ENCODE measurements at places on chromosomes 3 and 15.
A peak's percentile ranks its signal among the peaks of the same experiment; 100 is the strongest.

- H3K27me3 ChIP-seq: no peaks in the 10 kb centered on the region
- DNase-seq: no peak
- no peak overlapping the region for H3K4me3 ChIP-seq
- H3K4me1 ChIP-seq: peaks cover 2% of the 10 kb centered on the region
- H3K36me3 ChIP-seq: no peaks in the 10 kb centered on the region
- H3K27ac ChIP-seq: no peak overlapping the region
These were observed 6.8 kb upstream of the TBC1D5 start for GRCh38 chr3:17749281-17749680.

DNA sequence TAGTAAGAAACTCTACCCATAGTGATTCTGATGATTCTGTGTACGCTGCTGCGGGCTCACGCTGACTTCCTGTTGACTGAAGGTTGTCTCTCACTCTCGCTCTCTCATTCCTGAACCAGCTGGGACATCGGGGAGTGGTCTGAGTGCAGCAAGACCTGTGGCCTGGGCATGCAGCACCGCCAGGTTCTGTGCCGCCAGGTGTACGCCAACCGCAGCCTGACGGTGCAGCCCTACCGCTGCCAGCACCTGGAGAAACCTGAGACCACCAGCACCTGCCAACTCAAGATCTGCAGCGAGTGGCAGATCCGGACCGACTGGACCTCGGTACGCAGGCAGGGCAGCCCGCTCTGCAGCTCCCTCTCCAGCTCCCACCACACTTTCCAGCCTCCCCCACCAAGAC lies 63.6 kb upstream of the NR2E3 start:
- no peak overlapping the region for H3K4me3 ChIP-seq
- DNase-seq: no peak
- no peaks in the 10 kb centered on the region for H3K4me1 ChIP-seq
- H3K27ac ChIP-seq: no peak overlapping the region
- H3K36me3 ChIP-seq: no peaks in the 10 kb centered on the region

- H3K27ac ChIP-seq: peak overlapping the region; percentile 93
- no peaks in the 10 kb centered on the region for H3K36me3 ChIP-seq
- H3K4me3 ChIP-seq: peak overlapping the region; percentile 65
- H3K4me1 ChIP-seq: peaks cover 20% of the 10 kb centered on the region
- no peak for DNase-seq
These were observed 35.3 kb downstream of the ZBTB38 start for GRCh38 chr3:141403576-141403975.

- no peaks in the 10 kb centered on the region for H3K36me3 ChIP-seq
- no peaks in the 10 kb centered on the region for H3K27me3 ChIP-seq
- no peak for DNase-seq
- no peak overlapping the region for H3K27ac ChIP-seq
- H3K4me1 ChIP-seq: no peaks in the 10 kb centered on the region
These were observed 377.5 kb downstream of the EDEM1 start for GRCh38 chr3:5565026-5565425.

DNA sequence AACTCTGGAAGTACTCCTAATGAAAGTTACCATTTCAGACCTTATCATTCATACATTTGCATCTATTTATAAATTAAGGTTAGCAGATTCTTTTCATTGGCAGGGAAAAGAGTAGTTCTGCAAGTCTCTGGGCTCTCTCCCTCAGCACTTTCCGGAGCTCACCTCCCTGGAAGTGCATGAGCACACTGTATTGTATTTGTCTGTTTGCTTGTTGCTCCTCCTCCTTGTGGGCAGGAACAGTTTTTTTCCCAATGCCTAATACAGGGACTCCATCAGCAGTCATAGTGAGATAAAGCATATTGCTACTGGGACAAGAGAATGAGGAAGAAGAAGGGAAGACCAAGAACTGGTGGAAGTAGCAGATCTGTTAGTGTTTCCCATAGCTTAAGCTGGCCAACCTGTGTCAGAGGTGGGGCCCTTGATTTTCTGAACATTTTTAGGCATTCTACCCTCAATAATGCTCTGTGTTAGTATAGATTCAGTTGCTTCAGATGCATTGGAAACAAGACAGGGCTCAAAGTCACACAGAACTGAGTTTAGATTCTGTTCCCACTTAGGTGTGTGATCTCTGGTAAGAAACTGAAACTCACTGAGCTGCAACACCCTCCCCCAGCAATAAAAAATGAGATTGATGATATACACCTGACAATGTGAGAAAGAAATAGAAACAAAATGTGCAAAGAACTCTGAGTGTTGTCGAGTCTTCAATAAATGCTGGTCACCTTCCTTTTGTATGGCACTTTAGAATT lies 407.8 kb downstream of the TUSC7 start:
- no peak overlapping the region for H3K27ac ChIP-seq
- H3K4me1 ChIP-seq: no peaks in the 10 kb centered on the region
- H3K4me3 ChIP-seq: no peak overlapping the region
- no peaks in the 10 kb centered on the region for H3K36me3 ChIP-seq
- no peaks in the 10 kb centered on the region for H3K27me3 ChIP-seq
- DNase-seq: no peak

GRCh38 chr15:98952381-98952803 lies 55.2 kb downstream of the PGPEP1L start:
- H3K36me3 ChIP-seq: no peaks in the 10 kb centered on the region
- H3K4me1 ChIP-seq: peaks cover 48% of the 10 kb centered on the region
- peak overlapping the region; percentile 23 for H3K27ac ChIP-seq
- DNase-seq: no peak

DNA sequence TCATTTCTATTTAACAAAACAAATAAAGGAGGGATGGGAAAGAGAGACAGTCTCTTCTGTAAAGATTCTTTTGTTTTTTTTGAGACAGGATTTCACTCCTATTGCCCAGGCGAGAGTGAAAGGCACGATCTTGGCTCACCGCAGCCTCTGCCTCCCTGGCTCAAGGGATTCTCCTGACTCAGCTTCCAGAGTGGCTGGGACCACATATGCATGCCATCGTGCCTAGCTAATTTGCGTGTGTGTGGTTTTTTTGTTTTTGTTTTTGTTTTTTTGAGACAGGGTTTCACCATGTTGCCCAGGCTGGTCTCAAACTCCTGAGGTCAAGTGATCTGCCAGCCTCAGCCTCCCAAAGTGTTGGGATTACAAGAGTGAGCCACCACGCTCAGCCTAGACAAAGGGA lies 23.3 kb downstream of the STAG1 start:
- no peak for DNase-seq
- no peaks in the 10 kb centered on the region for H3K36me3 ChIP-seq
- no peaks in the 10 kb centered on the region for H3K27me3 ChIP-seq
- no peak overlapping the region for H3K27ac ChIP-seq
- no peak overlapping the region for H3K4me3 ChIP-seq

All from ovary (tissue), 10 donors.